NCI-H526 (cell line): ENCODE measurements at places on chromosomes 7 and 10.

- DNase-seq = no peak
Observed at GRCh38 chr7:36003343-36003742, 149.7 kb upstream of the EEPD1 start.

DNA sequence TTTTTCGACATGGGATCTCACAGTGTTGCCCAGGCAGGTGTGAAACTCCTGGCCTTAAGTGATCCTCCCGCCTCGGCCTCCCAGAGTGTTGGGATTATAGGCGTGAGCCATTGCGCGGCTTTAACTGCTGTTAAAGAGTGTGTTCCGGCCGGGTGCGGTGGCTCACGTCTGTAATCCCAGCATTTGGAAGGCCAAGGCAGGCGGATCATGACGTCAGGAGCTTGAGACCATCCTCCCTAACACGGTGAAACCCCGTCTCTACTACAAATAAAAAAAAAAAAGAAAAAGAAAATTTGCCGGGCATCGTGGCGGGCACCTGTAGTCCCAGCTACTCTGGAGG, 1.1 kb downstream of the RABGEF1 start:
- no peak for DNase-seq

GRCh38 chr10:90398566-90398965, 459.3 kb downstream of the HTR7 start:
- DNase-seq = no peak

GRCh38 chr10:92239151-92239599, 51.7 kb downstream of the CPEB3 start:
- DNase-seq = peak; percentile 57

DNA sequence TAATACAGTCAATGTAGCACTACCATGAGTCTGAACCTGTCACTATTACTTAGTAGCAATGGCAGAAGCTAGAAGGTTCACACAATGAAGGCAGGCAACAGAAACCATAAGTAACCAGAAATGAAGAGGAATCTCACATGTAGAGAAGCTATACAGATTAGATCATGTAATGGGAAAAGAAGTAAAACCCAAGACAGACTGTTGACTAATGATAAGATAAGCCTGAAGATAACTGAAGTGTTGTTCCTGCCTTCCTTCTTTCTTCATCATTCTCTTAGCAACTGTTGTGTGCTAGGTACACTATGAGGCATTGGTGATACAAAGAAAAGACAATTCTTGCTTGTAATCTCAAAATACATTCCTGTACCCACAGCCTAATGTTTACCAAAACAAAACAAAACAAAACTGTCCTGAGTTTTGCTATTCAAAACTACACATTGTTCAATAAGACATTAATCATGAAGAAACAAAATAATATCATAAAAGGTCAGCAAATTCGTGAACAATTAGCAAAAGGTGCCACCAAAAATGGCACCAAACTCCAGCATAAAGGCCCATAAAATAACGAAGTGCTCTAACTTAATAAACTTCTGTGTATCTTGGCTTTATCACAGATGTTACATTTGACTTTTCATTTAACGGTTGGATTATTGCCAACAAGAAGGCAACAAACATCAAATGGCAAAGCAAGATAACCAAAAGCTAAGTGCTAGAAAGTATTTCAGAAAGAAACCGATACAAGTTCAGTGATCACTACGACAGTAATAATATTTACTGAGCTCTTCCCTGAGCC, 27.1 kb downstream of the ZNF800 start:
- DNase-seq = no peak

- DNase-seq = no peak
Observed at GRCh38 chr7:120504386-120504785, 231.4 kb downstream of the KCND2 start.

GRCh38 chr7:17043012-17043877, 161.5 kb upstream of the AGR3 start:
- DNase-seq = no peak

GRCh38 chr7:158015403-158016179, 572.0 kb downstream of the PTPRN2 start:
- no peak for DNase-seq

- no peak for DNase-seq
Observed at GRCh38 chr10:72218325-72218724, 2.2 kb upstream of the ASCC1 start.

DNA sequence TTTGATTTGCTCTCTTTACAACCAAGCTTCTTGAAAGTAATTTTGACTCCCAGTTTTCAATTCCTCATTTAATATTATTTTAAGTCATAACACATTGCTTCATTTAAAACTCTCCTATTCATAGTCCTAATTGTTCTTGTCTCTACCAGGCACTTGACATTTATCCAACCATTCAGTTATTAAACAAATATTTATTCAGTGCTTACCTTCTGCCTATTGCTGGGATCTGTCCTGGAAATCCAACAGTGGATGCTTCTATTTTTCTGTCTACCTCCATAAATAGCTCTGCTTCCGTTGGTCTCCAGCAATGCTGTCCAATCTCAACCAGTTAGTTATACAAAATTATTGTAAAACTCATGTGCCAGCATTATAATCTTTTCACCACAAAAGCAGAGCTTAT, 615.1 kb downstream of the ZWINT start:
- DNase-seq = no peak

GRCh38 chr7:158123753-158124152, 463.9 kb downstream of the PTPRN2 start:
- no peak for DNase-seq

GRCh38 chr10:59393349-59393748, 31.0 kb upstream of the FAM13C start:
- no peak for DNase-seq

- DNase-seq = no peak
Observed at GRCh38 chr10:126218778-126219649, 169.3 kb downstream of the ADAM12 start.

DNA sequence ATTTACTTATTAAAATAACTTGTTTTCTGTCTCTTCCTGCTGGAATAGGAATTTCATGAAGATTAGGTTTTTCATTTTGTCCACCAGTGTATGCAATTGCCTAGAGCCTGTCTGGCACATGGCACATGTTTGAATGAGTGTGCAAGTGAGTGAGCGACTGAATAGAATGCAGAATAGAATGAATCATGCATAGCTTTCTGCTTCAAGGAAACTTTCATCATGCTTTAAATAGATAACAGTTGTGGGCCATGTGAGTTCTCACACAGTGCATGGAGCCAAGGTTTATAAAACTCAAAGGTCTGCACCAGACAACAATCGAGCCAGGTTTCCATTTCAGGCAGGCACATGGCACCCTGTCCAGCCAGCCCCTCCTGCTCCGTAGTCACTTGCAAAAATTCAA, 74.2 kb upstream of the HECW1 start:
- no peak for DNase-seq

DNA sequence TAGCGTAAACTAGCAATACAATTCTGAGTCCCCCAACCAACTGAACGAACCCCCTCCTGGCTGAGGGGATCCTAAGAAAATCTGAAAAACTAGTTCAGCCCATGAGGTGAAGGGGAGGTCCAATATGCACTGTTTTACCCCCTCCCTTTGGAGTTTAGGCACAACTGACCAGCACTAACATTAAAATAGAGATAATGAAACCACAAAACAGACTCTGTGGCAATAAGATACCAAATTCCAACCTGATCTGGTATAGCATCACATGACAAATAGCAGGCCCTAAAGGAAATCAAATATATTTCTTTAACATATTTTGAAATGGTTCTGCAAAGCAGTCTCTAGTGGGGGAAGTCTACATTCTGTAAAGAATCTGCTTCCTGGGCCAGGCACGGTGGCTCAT, 522.5 kb downstream of the TYW1 start:
- DNase-seq = no peak

GRCh38 chr7:150307129-150307528, 16.0 kb upstream of the LRRC61 start:
- DNase-seq = no peak

DNA sequence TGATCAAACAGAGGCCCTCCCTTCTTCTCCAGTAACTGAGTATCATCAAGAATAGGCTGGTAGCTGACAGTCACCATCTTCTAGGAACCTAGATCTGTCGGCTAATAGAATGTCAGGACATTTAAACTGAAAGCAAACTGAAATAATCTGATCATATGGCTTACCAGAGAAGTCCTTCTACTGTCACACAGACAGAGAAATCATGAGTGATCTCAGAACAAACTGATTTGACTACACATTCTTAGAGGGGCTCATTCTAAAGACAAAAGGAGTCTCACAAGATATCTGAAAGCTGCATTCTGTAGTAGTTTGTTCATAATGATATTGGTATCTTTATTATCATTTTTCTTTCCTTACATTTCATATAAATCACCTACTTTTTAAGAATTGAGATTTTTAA, 130.9 kb upstream of the ADCY1 start:
- no peak for DNase-seq

- DNase-seq = no peak
Observed at GRCh38 chr7:154931906-154932305, 71.0 kb downstream of the PAXIP1 start.

- DNase-seq = no peak
Observed at GRCh38 chr10:70596110-70596798, 6.3 kb downstream of the PRF1 start.

- DNase-seq = peak; percentile 25
Observed at GRCh38 chr10:118153287-118153686, 106.5 kb upstream of the RAB11FIP2 start.

DNA sequence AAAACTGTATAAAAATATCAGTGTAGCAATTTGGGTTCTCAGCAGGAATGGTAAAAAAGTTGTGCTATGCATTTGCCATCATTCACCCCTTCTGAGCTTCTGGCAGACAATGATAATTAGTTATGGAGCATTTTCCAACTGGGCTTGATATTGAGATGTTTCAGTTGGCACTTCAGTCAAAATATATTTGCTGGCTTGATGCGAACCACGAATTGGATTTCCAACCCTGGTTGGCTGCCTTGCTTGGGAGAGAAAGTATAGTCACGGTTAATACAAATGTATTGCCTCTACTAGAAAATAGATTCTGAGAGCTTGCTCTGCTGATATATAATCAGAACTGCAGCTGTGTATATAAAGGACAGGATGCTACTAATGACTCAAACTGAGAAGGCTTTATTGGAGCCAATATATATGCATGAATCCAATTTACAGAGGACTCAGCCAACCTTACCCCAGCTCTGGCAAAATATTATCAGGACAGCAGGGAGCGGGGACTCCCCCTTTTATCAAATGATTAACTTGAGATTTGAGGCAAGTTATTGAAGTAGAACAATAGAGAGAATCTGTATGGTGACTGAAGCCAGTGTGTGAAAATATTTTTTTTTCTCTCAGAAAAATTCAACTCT, 219.8 kb upstream of the SMIM30 start:
- no peak for DNase-seq

- no peak for DNase-seq
Observed at GRCh38 chr7:90064370-90064769, 89.9 kb upstream of the STEAP1 start.

- DNase-seq = no peak
Observed at GRCh38 chr7:110264288-110264687, 826.6 kb upstream of the LRRN3 start.

DNA sequence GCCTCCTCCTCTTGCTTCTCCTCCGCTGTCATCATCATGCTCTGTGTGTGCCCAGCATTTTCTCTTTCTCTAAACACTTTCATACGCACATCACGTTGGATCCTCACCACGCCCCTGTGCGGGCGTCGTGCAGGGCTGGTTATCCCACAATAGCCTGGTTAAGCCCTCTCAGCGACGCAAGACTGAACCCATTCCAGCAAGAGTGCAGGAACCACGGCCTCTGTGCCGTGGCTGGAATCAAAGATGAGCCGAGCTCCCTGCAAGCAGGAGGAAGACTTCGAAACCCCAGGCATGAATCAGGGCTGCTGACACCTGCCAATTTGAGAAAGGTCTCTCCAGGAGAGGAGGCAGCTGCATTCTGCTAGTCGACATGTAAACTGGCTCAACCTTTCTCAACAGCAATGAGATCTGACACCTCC, 74.8 kb upstream of the FOXK1 start:
- no peak for DNase-seq

- DNase-seq = no peak
Observed at GRCh38 chr10:79475877-79476276, 30.5 kb upstream of the ZCCHC24 start.

DNA sequence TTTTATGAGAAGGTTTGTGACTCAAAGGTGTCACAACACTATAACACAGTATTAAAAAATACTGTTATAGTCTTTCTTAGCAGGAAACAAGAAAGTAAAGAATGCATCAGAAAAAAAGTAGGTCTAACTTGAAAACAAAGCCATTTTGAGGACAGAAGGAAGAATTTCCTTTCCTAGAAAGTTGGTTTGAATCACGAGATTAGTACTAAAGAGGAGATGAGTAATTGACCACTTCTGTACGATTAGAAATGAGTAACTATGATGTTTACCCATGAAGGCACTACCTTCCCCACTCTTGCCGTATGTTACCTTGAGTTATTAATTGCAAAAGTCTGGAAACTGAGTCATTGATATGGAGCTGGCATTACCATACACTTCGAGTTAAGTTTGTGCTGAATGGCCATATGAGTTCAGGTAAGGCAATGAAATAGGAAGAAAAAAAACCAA, 65.2 kb downstream of the FAM185A start:
- DNase-seq = no peak

GRCh38 chr7:26653430-26654399, 210.7 kb downstream of the SKAP2 start:
- DNase-seq = no peak

- no peak for DNase-seq
Observed at GRCh38 chr7:116212869-116213268, 2.5 kb downstream of the TES start.

DNA sequence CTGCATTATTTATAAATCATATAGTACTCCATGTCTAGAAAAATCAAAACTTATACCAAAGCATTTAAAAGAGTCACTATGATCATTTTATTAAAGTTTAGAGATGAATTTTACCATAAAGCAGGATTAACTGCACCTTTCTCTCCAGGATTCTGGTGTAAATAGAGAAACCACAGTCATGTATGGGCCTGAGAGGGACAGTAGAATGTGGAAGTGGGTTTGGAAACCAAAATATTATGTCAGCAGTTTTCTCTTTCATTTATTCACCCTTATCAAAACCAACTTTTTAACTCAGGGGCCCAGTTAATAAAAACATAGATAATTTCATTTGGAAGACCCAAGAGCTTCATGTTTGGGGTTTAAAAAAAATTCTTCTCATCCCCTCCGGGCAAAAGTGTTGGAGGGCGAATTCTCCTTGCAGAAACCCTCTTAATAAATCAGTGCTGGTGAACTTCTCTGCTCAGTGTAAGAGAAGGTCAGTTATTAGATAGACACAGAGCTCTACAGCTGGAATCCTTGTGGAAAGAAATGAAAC, 266.2 kb downstream of the CREB5 start:
- DNase-seq = no peak

GRCh38 chr10:44564361-44564760, 179.5 kb upstream of the CXCL12 start:
- no peak for DNase-seq

- DNase-seq = no peak
Observed at GRCh38 chr10:79463578-79464496, 18.4 kb upstream of the ZCCHC24 start.
